ENCODE measurements at places on chromosomes 1 and 21. TPM values are rescaled to one million over a fixed set of nuclear protein-coding genes. Genes with fewer than 3 reads are reported as not detected.

The RNF186 gene
- not detected for total RNA-seq

The GPR89B gene
- total RNA-seq: 36.0 TPM

The LCE6A gene
- total RNA-seq: not detected

The CD1E gene
- total RNA-seq: not detected

The C1orf185 gene
- total RNA-seq: not detected

The NTPCR gene
- total RNA-seq: 47.0 TPM

The KRTAP19-3 gene
- not detected for total RNA-seq

The KRTAP20-4 gene
- total RNA-seq: not detected

The FCRL6 gene
- total RNA-seq: not detected

The ERI3 gene
- total RNA-seq: 59.3 TPM

The TSPEAR gene
- total RNA-seq: not detected

The UBQLN4 gene
- 20.3 TPM for total RNA-seq

The A3GALT2 gene
- total RNA-seq: not detected

The TEKT2 gene
- total RNA-seq: not detected

The JAK1 gene
- total RNA-seq: 125 TPM

The ESRRG gene
- total RNA-seq: 0.17 TPM

The CELF3 gene
- not detected for total RNA-seq

The SH2D1B gene
- total RNA-seq: not detected

The FBLIM1 gene
- 351 TPM for total RNA-seq

The C1QTNF12 gene
- total RNA-seq: 8.8 TPM

The LEFTY1 gene
- not detected for total RNA-seq

The FAM72C gene
- 1.7 TPM for total RNA-seq

The FCGR3A gene
- not detected for total RNA-seq

The KRTAP26-1 gene
- not detected for total RNA-seq

The CHODL gene
- total RNA-seq: not detected

The HSD3B1 gene
- 0.17 TPM for total RNA-seq

The PTTG1IP gene
- total RNA-seq: 269 TPM

The EPRS1 gene
- 164 TPM for total RNA-seq

The FNDC5 gene
- not detected for total RNA-seq

The PEX19 gene
- total RNA-seq: 51.3 TPM

The KRTAP13-2 gene
- not detected for total RNA-seq

The PLPPR4 gene
- not detected for total RNA-seq

Data from mammary epithelial cell (primary cell).